NCI-H1105 (cell line): ENCODE measurements at places on chromosomes 7 and 10.

- peak; percentile 51 for DNase-seq
Observed at GRCh38 chr7:96397936-96398598, 76.2 kb upstream of the SLC25A13 start.

GRCh38 chr7:139583826-139584553 lies 60.5 kb downstream of the CLEC2L start:
- no peak for DNase-seq

- no peak for DNase-seq
Observed at GRCh38 chr10:49606981-49607535, 3.1 kb upstream of the SLC18A3 start.

- DNase-seq = no peak
Observed at GRCh38 chr7:142808461-142808801, 37.7 kb downstream of the PRSS2 start.

- no peak for DNase-seq
Observed at GRCh38 chr10:95241533-95241932, 47.5 kb downstream of the ACSM6 start.

GRCh38 chr7:156919132-156919713 lies 26.2 kb upstream of the LMBR1 start:
- no peak for DNase-seq

GRCh38 chr7:27048438-27048837 lies 47.4 kb downstream of the HOXA1 start:
- DNase-seq = no peak

DNA sequence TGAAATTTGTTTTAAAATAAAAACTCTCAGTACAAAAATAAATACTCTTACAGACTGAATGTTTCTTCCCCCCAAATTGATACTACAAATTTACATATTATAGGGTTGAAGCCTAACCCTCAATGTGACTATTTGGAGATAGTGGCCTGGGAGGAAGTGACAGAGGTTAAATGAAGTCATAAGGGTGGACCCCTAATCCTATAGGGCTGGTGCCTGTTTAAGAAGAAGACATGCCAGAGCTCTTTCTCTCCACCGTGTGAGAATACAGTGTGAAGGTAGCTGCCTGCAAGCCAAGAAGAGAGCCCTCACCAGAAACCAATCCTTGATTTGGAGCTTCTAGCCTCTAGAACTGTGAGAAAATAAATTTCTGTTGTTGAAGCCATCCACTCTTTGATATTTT lies 67.6 kb downstream of the MCU start:
- DNase-seq = no peak

DNA sequence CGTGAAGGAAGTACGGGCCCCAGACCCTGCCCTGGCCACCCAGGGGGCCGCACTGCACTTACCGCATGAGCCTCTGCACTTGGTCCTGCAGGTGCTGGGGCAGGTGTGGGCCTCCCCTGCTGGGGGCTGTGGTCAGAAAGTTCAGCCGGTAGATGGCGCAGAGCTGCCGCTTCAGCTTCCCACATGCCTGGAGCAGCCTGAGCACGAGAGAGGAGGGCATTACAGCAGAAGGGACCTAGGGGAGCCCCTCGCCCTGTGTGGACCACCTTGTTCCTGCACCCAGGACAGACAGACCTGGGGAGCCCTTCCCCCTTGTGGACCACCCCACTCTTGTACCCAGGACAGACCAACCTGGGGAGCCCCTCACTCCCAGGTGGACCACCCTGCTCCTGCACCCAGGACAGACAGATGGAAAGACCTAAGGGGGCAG lies 8.7 kb upstream of the PYROXD2 start:
- no peak for DNase-seq

DNA sequence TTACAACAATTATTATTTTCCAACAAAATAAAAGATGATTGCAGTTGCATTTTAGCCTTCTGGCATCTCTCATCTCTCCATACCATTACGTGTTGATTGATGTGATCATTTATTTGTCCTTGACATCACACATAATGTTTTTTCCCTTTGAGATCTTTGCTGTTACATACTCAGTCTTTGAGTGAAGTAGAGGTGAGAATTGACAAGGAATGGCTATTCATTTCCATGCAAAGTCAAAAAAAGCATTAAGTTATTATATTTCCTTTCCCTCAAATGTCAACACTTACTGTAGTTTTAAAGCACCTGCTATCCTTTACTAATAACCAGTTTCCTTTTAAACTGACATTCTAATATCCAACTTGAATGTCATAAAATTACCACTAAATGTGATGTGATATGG lies 33.6 kb downstream of the DYNC1I1 start:
- DNase-seq = no peak

DNA sequence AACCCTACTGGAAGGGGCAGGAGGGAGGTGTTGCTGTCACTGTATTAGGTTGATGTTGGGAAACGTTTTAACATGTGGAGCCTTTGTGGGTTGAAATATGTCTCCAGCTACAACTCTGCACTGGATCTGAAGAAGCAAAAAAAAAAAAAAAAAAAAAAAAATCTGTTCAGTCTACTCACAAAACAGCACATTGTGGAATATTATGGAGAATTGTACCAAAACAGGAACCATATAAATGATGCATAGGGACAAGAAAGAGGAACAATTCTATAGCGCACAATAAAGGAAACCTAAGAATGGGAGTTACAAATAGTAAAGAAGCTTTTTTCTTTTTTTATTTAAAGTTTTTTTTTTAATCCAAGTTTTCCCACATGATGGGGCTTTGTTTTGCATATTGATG lies 63.8 kb downstream of the CCSER2 start:
- no peak for DNase-seq

- peak; percentile 2 for DNase-seq
Observed at GRCh38 chr7:40717242-40717641, 582.4 kb downstream of the SUGCT start.

DNA sequence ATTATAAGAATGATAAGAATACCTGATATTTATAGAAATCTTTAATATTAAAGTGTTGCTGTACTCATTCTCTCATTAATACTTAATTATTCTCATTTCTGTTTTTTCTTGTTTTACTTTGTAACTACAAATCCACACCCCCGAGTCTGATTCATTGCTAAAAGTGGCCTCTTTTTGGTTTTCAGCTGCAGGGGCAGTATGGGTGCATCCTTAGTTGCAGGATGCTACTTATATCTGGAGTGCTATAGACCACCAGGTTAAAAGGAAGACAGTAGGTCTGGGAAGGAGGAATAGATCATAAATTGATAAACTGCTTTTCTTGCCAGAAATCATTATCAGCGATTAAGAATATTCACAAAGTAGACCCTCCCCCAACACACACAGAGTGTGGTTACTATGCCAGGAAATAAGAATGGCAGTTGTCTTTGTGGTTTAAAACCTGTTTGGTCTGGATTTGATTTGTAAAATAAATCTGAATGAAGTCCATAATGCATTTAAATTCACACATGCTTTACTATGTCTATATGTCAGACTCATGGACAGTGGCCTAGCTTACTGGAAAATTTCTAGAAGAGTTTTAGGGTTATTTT lies 96.5 kb downstream of the NRF1 start:
- DNase-seq = no peak

DNA sequence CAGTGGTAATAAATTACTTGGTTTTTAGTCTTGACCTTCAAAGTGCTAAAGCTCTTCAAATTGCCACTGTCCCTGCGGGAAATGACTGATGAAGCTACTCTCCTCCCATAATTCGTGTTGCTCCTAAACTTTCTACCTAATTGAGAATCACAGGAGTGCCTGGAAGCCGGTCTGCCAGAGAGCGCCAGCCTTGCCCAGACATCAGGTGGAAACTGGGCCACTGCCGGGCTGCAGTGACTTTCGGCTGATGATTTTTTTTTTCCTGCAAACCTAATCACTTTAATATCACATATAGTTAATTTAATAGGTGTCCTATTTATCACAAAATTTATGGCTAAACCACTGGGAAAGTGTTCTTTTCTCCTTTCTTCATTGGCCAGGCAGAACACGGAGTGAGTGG lies 59.6 kb upstream of the UBE3C start:
- DNase-seq = no peak

GRCh38 chr7:128726737-128727072 lies 12.5 kb upstream of the CALU start:
- no peak for DNase-seq

GRCh38 chr10:7855205-7855604 lies 36.9 kb downstream of the TAF3 start:
- DNase-seq = no peak
